ENCODE measurements at places on chromosomes 6 and 20.

DNA sequence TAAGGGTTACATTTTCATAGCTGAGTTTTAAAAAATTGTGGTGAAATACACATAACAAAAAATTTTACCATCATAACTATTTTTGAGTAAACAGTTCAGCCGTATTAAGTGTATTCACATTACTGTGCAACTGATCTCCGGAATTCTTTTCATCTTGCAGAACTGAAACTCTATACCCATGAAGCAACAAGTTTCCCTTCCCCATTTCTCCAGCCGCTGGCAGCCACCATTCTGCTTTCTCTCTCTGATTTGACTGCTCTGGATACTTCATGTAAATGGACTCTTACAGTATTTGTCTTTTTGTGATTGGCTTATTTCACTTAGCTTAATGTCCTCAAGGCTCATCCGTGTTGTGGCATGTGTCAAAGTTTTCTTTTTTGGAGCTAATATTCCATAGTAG, 341.6 kb downstream of the QKI start:
- peak; percentile 19 for DNase-seq

GRCh38 chr6:140237251-140237650, 862.8 kb upstream of the CITED2 start:
- no peak for DNase-seq

DNA sequence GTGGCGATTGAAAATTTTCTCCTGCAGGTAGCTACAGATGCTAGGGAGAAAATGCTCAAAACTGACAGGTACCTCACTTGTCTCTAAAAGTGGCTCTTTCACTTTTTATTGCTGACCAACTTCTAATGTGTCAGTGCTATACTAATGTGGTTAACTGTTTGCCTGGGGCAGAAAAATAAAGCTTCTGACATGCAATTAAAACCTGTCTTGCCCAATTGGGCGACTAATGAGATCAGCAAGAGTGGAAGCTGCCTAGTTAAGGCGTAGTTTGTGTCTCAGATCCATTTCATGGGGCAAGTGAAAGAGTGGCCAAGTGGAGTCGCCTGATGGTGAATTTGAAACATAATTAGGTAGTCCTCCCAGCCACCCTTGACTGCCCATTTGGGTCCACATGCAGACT, 193.3 kb downstream of the TSHZ2 start:
- no peak for DNase-seq

DNA sequence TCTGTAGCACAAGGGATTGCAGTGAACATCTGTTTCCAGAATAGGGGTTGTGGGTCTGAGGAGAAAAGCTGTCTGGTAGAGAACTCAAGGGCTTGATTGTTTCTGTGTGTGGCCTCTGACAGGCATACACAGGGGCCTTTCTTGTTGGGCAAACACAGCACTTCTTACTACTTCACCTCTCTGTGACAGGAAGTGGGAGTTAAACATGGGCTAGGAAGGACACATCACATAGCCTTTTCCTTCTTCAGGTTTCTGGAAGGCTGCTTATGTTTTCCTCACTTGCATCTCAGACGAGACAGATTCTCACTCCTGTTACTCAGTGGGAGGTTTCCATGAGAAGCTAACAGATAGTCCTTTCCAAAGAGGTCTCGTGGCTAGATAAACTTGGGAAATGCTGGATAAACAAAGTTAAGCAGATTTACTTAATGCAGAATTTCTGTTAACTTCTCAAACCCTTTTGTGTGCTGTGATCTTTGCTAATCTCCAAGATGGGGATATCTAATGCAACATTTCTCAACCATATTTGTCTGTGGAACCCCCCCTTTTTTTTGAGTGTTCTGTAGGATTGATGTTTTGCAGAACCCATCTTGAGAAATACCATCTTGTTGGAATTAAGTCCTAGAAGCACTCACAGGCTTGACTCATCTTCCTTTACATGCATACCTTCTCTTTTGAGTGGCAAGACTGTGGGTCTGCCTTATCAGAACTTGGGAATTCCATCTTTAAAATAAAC, 41.9 kb upstream of the RNF8 start:
- DNase-seq = no peak

DNA sequence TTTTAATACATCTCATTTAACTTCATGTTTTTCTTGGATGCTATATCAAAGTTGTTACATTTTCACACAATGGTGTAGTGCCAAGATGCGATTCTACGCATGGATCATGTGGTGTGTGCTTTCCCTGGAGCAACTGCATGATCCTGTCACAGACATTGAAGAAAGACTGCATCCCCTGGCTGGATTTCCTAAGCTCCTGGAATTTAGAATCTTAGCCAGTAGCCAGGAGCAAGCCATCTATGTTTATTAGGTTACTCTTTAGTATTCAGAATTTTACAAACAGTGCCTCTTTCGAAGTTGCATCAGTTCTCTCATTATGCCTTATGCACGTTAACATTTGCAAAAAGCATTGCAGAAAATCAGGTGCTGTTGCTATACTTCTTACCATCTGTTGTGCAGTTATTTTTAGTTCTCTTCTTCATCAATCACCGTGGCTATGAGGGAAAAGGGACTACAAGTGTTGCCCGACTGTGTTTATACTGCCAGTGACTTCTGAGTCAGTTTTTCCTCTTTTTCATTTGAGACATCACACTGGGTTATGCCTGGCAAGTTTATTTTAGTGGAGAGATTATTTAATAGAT, 584.2 kb downstream of the BCKDHB start:
- no peak for DNase-seq

- DNase-seq = no peak
Measured at GRCh38 chr6:112450663-112451062, 103.5 kb downstream of the RFPL4B start.

DNA sequence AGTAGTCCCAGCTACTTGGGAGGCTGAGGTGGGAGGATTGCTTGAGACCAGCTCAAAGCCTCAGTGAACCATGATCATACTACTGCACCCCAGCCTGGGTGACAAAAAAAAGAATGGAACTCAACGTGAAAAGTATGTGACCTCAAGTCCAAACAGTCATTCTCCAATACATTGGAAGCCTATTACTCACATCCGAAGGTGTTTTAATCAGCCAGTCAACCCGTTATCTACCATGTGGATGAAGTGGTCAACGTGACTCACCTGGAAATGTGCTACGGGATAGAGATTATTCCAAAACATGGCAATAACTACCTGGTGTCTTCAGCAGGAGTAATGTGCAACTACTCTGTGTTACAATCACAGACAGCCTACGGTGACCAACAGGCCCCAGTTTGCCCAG, 85.8 kb upstream of the TOP1 start:
- DNase-seq = no peak

DNA sequence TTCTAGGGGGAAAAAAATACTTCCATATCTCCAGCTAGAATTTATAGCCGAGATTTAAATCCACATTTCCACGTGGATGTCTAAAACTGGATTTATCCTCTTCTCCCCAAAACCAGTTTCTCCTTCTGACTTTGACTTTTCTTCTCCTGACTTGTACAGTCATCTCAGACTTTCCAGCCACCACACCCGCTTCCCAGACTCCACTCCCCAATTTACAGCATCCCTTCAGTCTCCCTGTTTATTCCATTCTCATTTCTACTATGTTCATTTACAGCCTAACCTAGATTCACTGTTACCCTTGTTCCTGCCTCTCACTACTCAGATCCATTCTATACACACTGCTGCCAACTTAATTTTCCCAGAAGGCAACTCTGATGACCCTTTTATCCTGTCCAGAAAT, 224.8 kb downstream of the KHDC1L start:
- no peak for DNase-seq

DNA sequence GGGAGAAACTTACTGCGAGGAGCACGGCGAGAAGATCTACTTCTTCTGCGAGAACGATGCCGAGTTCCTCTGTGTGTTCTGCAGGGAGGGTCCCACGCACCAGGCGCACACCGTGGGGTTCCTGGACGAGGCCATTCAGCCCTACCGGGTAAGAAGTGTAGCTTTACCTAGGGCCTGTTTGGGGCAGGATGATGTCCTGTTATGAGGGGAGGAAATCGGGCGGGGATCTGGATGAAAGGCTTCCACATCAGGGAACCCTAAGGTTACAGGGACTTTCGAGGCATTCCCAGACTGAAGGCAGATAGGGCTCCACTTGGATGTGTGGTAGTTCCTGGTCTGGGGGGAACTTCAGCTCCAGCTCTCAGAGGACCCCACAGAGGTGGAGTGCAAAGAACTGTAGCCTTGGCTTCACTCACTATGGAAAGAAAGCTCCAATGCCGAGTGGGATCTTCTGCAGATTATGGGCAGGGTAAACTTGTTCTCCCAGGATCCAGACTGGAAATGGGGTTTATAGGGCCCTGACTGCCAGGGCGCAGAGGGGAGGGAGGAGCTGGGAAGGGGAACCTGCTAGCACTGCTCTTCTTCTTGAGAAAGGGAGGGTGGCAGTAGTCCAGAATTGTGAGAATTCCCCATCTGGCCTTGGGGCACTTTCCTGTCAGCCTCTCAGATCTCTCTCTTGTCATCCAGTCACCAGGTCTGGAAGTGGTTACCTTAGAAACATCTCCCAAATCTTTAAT, 740 bp downstream of the TRIM15 start:
- DNase-seq = no peak

DNA sequence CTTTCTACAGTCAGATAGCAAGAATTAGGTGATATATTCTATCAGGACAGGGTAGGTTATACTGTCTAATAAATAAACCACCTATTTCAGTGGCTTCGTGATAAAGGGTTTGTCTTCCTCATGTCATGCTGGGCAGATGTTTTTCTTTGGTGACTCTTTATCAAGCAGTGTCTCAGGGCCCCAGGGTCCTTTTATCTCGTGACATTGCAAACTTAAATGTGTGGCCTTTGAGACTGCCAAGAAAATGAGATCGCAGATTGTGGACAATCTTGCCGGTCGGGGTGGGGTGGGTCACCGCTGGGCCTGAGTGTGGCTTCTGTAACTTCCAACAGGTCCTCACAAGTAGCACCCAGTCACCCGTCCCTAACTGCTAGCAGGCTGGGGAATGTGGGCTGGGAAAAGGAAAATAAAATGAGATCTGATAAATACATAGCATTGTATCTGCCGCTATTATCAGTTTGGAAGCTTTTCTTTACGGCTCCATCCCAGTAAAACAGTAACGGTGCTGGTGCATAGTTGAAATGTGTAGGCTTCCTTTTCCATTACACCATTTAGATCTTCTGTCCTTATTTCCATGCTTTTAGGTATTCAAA, 50.5 kb upstream of the BMP6 start:
- no peak for DNase-seq
